Fibroblast of skin of left biceps (primary cell): ENCODE measurements at places on chromosomes 16 and 17.

DNA sequence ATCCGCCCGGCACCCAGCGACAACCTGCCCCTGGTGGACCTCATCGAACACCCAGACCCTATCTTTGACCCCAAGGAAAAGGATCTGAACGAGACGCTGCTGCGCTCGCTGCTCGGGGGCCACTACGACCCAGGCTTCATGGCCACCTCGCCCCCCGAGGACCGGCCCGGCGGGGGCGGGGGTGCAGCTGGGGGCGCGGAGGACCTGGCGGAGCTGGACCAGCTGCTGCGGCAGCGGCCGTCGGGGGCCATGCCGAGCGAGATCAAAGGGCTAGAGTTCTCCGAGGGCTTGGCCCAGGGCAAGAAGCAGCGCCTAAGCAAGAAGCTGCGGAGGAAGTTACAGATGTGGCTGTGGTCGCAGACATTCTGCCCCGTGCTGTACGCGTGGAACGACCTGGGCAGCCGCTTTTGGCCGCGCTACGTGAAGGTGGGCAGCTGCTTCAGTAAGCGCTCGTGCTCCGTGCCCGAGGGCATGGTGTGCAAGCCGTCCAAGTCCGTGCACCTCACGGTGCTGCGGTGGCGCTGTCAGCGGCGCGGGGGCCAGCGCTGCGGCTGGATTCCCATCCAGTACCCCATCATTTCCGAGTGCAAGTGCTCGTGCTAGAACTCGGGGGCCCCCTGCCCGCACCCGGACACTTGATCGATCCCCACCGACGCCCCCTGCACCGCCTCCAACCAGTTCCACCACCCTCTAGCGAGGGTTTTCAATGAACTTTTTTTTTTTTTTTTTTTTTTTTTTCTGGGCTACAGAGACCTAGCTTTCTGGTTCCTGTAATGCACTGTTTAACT lies 1.0 kb downstream of the NOG start:
- DNase-seq = no peak

DNA sequence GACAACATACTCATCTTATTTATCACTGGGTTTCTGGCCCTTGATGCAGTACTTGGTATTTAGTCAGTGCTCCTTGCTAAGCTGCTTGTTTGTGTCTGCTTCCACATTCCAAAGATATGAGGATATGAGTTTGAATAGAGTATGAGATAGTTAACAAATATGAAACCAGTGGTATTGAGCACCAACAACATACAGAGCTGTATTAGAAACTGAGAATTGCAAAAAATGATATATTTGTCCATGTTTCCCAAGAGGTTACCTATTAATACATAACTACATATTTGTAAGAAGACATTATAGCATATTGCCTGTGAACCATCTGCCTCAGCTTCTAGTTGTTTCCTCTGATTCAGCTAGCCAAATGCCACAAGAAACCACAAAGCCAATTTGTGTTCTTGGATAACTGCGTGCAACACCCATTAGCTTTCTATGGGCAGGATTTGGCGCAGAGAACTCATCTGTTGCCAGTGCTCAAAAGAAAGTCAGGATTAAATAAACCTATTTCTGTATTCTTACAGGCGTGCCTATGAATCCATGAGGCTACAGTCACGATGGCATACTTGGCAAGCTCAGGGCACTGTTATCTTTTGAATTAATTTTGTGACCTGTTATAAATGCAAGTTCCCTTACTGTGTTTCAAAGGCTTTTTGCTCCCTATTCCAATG lies 194.4 kb downstream of the MAP2K6 start:
- DNase-seq = peak; percentile 82

DNA sequence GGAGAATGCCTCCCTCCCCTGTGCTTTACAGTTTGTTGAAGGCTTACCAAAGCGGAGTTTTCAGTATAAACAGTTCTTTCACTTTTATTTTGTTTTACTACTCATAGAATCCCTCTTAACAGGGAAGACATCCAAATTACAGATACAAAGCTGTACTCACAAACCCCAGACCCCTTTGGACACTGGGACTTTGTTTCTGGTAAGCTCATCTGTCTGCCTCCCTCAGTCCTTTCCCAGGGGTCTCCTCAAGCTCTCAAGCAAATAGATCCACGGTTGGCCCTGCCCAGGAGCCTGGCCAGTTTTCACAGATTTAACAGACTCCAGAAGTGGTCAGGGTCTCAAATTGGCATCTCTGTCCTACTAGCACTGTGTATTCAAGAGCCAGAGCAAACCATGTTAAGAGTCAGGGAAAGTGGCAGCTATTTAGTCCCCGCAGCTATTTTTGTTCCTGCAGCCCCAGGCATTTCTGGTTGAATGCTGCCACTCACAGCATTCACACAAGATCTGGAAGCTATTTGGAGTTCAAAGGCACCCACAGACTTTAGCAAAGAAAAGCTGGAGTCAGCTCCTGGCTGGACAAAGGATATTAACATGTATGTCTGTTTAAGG lies 54.2 kb downstream of the TMEM100 start:
- no peak for DNase-seq

DNA sequence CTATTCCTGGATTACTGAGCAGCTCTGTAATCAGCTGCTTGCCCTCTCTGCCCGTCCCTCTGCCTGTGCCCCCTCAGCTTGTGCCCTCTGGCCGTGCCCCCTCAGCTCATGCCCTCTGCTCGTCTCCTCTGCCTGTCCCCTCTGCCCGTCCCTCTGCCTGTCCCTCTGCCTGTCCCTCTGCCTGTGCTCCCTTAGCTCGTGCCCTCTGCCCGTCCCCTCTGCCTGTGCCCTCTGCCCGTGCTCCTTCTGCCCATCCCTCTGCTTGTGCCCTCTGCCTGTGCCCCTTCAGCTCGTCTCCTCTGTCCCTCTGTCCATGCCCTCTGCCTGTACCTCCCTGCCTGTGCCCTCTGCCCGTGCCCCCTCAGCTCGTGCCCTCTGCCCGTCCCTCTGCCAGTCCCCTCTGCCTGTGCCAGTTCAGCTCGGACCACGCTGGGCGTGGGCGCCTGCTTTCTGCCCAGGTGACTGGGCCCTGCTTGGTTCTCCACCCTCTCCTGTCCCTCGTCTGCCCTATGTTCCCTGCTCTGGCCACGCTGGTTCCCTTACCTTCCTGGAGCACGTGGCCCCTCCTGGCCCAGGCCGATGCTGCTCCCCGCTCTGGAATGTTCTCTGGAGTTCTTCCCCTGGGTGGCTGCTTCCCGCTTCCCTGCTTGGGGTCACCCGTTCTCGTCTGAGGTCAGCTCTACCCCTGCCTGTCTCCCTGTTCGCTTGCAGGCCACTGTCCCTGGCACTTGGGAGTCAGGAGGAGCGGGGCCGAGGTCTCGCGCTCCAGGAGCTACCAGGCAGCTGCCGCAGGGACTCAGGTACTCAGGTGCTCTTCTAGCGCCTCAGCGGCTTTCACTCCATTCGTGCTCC lies 63.9 kb downstream of the BANP start:
- no peak for DNase-seq

- DNase-seq = no peak
These were observed 6.1 kb downstream of the ZG16 start for GRCh38 chr16:29784157-29784556.

DNA sequence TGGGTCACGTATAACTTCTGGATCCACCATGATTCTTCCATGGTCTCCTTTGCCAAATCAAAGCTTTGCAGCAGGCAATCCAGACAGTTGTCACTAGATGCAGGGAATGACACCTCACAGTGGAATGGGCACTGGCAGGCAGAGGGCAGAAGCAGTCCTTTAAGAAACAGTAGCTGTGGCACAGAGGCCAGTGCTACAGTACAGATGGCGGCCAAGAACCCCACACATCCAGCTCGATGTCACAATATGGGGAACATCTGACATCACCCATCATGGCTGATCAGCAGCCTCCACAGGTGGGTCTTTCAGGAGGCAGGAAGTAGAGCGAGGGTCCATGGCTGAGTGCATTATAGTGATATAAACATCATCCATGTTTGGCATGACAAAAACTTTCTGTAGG lies 18.8 kb upstream of the ERN1 start:
- DNase-seq = no peak

DNA sequence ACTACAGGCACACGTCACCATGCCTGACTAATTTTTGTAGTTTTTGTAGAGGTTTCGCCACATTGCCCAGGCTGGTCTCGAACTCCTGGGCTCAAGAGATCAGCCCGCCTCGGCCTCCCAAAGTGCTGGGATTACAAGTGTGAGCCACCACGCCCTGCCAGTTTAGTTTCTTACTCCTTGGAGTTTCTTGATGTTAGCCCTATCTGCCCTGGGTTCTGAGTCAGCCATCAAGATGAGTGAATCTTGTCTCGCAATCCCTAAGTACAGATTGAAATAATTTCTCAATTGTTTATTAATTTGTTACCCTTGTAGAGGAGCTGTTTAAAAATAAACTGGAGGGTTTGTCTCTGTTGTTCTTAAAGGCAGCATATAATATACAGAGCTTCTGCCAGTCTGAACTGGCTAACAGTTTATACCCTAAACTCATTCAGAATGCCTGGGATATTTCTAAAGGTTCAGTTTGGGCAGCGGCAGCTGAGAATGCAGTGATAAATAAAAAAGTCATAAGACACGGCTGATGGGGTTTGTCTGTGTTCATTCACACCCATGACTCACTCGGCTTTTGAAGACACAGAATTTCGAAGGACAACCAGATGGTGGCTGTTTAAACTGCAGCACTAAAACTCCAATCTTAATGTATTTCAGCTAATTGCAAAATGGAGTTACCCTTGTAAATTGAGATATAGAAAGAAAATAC lies 39.6 kb downstream of the GPRC5B start:
- peak; percentile 31 for DNase-seq

DNA sequence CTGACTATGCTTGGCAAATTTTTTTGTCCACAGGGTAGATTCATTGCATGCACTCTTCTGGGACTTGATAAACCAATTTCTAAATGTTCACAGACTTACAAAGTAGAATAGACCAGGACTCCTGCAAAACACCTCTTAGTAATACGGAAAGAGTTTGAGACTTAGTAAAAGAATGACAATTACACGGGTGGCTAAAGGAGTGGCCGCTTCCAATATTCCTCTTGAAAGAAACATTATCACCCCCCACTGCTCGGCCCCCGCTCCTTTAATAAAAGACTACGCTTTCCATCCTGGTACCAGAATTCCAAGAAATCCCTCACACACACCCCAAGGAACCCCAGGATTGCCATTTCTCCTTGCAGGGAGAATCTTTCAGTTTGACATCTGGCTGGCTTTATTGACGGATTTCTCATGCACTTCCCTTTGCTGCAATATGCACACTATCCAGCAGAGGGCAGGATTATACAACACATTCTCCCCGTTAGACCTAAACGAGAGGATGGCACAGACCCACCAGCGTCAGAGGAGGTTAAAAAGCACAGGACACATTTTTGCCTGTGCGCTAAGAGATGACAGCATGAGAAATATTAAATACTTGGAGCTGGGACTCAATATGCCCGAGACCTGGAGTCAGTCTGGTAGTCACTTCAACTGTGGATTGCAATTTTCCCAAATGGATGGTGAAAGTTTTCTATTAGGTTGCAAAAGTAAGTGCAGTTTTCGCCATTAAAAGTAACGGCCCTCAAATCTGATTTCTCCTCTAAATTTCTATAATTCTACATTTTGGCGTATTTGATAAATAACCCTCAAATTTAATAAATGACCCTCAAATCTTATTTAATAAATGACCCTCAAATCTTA lies 46.6 kb upstream of the NUDT7 start:
- peak; percentile 39 for DNase-seq

GRCh38 chr16:62652441-62653120 lies 616.3 kb upstream of the CDH8 start:
- DNase-seq = no peak

- no peak for DNase-seq
These were observed 30.3 kb upstream of the CDH15 start for GRCh38 chr16:89140981-89141883.

- no peak for DNase-seq
These were observed 11.5 kb downstream of the FLII start for GRCh38 chr17:18246880-18247612.
